Smooth muscle cell of the umbilical artery (primary cell): ENCODE measurements at places on chromosomes 3 and 15. TPM values are rescaled to one million over a fixed set of nuclear protein-coding genes. Genes with fewer than 3 reads are reported as not detected.

TRA2B gene
- 139 and 153 TPM in 2 replicates for total RNA-seq

ISLR2 gene
- total RNA-seq: 0.60 TPM in 1 of 2 replicates, not detected in the other

PLSCR2 gene
- not detected in 2 replicates for total RNA-seq

XCR1 gene
- total RNA-seq: not detected in 2 replicates

DUOXA2 gene
- total RNA-seq: not detected in 2 replicates
